ENCODE measurements at places on chromosomes 11 and 22. TPM values are rescaled to one million over a fixed set of nuclear protein-coding genes. Genes with fewer than 3 reads are reported as not detected.

DNA sequence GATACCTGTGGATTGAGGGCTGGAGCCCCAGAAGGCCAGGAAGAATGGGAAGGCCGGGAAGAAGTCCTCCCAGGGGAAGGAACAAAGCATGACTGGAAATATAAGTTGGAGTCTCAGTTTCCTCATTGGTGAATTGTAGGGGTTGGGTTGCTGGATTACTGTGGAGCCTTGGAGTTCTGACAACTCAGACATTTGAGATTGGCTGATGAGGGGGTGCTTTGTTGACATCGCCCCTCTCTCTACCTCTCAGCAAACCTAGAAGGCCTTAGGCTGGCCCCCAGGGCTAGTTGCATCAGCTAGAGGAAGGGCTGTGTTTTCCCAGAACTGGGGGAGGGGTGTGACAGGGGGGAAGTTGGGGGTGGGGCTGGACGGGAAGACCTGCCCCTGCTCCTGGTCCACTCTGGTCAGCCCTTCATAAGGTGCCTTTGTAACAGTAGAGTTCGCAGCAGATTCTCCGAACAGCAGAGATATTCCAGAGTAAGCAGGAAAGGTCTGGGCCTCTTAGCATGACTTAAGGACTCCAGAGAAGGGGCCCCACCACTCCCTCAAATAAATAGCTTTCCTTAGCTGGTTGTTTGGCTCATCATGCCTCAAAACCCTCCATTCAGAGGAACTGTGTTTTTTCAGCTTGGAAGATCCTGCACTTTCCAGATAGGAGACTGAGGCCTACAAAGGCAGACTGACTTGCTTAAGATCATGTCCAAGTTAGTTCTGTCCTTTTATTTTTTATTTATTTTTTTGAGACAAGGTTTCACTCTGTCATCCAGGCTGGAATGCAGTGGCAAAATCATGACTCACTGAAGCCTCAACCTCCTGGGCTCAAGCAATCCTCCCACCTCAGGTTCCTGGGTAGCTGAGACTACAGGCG is 12.5 kb upstream of the THRSP start:
- DNase-seq, result no peak

DNA sequence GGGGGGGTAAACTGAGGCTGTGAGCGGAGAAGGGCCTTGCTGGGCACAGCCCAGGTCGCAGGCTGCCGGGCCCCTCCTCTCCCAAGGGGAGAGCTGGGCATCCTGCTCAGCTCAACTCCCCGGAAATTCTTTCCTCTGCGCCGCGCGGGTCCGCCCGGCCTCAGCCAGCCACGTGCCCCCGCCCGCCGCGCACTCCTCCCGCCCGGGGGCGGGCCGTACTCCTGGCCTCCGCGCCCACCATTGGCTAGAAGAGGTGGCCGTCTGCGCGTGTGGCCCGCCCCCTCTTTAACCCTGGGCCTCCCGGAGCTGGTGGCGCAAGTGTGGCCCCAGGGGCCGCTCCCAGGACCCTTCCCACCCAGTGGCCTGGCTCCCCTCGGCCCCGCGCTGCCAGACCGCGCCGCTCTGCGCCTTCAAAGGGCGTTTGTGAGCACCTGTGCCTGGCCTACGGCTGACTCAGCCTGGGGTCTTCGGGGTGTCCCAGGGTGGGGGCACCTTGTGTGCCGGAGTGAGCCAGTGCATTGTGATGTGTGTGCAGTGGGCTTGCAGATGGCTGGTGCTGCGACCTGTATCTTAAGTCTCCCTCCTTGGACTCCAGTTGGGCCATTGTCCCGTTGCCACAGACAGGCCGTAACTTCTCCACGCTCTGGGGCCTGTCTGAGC is 2.0 kb downstream of the MRGPRF start:
- DNase-seq, result peak; percentile 81

The SLC37A2 gene
- total RNA-seq, result 5.3 TPM

The CD6 gene
- total RNA-seq, result 2.8 TPM

The TMEM121B gene
- not detected for total RNA-seq

Data from stomach (tissue), 19 donors.